ENCODE measurements at places on chromosomes 3 and 15.

DNA sequence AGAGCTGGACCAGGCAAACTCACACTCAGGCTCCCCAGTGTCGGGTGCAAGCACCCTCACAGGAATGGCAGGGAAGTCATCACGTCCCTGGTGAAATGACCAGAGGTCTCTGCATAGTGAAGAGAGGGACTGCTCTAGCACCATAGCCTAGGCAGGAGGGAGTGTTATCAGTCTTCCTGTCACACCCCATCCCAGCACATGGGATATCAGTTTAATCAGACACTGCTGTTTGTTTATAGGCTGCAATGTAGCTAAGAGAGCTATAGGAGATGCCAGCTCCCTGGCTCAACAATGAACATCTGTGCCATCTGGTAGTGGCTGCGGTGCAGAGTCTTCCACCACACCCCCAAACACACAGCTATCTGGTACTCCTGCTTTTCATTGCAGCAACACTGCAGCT is 776.6 kb downstream of the ZNF385D start:
- DNase-seq = no peak

DNA sequence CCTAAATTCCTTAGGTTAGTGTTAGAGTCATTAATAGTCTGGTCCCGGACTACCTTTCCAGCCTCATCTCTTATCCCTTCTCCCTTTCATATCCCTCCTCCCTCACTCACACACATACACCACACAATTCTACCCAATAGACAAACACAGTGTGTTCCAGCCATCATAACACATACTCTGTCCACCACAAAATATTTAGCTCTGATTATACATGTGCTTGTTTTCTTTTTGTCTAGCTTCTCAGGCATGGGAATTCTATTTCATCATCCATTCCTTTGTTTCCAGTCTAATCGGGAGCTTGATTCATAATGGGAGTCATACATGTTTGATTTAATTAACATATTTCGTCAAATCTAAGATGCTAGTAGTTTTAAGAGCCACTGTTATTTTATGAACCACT is 161.8 kb upstream of the BFSP2 start:
- no peak for DNase-seq

GRCh38 chr15:64717735-64718495 is 57.5 kb downstream of the RBPMS2 start:
- no peak for DNase-seq

DNA sequence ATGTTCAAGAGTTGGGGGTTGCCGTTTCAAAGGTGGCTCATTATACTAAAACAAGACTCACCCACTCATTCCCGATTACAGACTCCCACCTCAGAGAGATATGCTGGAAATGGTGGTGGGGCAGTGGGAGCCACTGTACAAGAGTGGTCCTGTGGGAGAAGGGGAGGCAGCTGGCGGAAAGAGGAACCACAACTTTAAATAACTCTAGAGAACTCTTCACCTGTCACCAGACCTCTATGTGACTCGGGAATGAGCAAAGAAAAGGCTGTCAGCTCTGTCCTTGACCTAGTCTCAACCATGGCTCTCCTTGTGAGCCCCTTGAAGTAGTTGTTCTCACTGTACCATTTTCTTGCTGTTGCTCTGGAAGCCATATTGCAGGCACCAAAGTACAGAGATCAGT is 293.8 kb downstream of the CHST2 start:
- DNase-seq = no peak

DNA sequence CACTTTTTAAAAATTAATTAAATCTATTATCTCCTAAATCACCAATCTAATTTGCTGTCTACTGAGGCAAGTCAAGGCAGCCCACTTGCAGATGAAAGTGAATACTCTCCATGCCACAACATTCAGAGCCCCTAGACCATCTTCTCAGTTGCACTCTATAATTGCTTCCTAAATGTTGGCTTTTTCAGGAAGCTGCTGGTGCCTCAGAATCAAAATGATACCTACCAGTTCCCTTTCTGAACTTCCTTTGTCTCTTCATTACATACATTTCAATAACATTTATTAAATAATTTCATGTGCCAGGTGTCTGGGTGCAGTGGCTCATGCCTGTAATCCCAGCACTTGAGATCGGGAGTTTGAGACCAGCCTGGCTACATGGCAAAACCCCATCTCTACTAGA is 124.1 kb downstream of the SERPINI1 start:
- DNase-seq = no peak

DNA sequence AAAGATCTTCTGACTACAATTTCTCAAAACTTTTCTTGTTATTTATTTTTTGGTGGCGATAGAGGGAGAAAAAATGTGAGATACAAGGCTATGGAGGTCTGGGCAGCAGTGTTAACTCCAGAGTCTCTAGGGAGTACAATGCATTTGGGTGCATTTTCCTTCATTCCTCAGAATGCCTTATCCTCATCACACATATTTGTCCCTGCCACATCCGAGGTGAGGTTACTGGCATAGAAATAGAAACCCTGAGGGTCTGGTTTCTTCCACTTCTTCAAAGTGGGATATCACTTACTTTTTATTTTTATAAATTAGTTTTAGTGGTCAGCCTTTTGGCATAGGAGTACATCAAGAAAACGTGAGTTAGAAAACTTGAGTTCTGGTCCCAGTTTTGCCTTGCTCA is 150.4 kb downstream of the TIGIT start:
- no peak for DNase-seq

- no peak for DNase-seq
Measured at GRCh38 chr3:73021301-73021835, 24.8 kb downstream of the PPP4R2 start.
